Inflammatory macrophage treated with lipopolysaccharide for 4 hours (primary cell): ENCODE measurements at places on chromosomes 12 and 14.

DNA sequence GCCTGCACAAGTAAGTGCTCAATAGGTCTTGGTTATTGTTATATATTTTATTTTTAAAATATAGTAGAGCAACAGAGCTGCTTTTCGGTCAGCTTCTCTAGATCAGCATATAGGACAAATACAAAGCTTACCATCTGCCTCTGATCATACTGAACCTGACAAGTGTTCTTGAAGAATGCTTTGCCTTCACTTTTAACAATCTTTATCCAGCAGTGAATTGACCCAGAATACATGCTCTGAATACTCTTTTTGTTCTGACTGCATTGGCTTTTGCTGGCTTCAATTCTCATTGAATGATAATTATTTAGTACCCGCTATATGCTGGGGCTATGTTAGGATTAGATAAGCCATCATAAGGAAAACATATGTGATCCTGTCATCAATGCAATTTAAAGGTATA lies 137.8 kb downstream of the DHRS2 start:
- no peak for DNase-seq

- DNase-seq: no peak
These were observed 23.2 kb downstream of the PCNX4 start for GRCh38 chr14:60114881-60115280.

DNA sequence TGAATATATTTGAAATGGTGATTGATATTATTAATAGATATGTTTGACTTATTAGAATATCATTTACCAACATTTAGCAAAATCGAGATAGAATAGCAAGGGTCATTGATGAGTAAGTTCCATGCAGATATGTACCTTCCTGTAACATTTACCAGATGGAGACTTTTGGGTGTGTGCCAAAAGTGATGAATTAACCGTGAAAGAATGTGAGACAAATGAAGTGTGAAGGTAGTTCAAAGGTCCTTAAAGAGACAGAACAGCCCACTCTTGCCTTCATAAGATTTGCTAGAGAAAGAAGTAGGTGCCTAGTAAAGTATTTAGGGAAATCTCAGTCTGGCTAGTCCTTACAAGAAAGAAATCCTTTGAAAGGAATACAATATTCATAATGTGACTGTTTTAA lies 45.5 kb downstream of the FGD4 start:
- no peak for DNase-seq

DNA sequence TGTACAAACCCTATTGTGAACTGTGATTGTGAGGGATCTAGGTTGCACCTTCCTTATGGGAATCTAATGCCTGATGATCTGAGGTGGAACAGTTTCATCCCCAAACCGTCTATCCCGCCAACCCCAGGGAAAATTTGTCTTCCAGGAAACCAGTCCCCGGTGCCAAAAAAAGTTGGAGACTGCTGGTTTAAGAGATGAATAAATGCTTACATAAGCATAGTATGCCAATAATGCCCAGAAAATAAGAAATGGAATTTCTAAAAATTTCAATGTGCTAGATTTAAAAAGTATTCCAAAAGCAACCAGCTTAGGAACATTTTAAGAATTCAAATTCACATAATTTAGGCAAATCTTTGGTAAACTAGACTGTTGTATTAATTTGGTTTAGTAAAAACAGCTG lies 5.4 kb upstream of the RNU6-8 start:
- no peak for DNase-seq

- peak; percentile 51 for DNase-seq
These were observed 96.1 kb downstream of the PPHLN1 start for GRCh38 chr12:42421844-42422779.

GRCh38 chr14:96805956-96806355 lies 8.8 kb downstream of the VRK1 start:
- no peak for DNase-seq
